NCI-H526 treated with DMSO at 0.1 percent for 48 hours (cell line): ENCODE measurements at places on chromosomes 12 and 14.
A peak's percentile ranks its signal among the peaks of the same experiment; 100 is the strongest.

DNA sequence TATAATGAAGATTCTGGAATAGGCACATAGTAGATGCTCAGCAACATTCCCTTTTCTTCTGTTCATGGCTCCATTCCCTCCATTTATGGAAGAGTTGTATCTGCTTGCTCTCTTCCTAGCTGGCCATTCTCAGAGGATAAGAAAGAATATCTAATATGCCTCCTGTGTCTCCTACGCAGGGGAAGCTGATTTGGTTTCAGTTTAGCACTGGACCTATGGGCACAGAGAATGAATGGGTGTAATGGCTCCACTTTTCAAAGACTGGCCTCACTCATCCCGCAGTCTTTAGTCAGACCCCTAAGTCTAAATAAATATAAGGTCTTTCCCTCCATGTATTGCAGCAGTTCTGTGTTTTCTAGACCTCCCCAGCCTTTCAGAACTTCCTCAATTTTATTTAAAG lies 2.0 kb downstream of the PKP2 start:
- DNase-seq = no peak

- peak; percentile 1 for DNase-seq
Observed at GRCh38 chr14:99687284-99688209, 3.4 kb downstream of the CYP46A1 start.

DNA sequence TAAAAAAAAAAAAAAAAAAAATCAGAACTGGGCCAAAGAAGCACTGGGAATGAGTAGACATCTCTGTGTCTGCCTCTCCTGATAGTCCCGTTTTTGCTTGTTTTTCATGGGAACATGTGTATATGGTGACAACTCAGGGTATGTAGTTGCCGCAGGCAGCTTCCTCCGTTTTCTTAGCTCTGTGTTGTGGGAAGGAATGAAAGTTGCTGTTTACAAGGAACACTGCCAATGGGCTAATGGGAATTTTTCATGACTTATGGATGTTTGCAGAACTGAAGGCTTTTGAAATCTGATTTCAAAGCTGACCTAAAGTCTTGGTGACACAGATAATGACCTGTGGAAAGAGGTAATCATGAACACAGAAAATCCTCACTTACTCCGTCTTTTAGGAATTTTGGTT lies 146.4 kb upstream of the BTG1 start:
- no peak for DNase-seq

DNA sequence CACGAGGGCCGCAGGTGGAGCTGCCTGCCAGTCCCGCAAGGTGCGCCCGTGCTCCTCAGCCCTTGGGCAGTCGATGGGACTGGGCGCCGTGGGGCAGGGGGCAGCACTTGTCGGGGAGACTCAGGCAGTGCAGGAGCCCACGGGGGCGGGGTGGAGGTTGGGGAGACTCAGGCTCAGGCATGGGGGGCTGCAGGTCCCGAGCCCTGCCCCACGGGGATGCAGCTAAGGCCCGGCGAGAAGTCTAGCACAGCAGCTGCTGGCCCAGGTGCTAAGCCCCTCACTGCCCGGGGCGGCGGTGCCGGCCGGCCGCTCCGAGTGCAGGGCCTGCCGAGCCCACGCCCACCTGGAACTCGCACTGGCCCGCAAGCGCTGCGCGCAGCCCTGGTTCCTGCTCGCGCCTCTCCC lies 39.2 kb upstream of the P2RX7 start:
- DNase-seq = no peak

GRCh38 chr12:72677846-72678245 lies 405.7 kb downstream of the TRHDE start:
- no peak for DNase-seq

DNA sequence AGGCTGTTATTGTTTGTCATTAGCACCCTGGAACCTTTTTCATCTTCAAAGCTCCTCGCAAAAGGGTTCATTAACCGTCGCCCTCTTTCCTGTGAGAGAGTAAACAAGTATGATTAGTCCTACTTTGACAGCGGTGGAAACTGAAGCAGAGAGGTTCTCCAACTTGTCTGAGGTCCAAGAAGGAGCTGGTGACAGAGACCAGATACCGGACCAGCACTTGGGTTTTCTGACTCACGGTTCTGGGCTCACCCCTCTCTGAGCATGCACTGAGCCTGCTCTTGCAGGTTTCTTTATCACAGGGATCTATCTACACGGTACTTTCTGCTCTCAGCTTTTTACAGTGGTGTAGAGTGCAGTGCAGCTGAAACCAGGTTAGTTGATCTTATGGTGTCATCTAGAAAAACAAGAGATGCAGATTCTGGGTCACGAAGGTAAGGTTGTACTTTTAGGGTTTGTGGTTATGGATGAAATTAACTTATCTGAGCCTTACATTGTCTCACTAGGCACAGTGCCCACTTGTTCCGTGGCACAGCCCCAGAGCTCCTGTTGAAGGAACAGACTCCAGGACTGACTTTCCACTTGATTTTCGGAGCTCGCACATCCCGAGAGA lies 62.1 kb downstream of the PPP2R5C start:
- DNase-seq = no peak

DNA sequence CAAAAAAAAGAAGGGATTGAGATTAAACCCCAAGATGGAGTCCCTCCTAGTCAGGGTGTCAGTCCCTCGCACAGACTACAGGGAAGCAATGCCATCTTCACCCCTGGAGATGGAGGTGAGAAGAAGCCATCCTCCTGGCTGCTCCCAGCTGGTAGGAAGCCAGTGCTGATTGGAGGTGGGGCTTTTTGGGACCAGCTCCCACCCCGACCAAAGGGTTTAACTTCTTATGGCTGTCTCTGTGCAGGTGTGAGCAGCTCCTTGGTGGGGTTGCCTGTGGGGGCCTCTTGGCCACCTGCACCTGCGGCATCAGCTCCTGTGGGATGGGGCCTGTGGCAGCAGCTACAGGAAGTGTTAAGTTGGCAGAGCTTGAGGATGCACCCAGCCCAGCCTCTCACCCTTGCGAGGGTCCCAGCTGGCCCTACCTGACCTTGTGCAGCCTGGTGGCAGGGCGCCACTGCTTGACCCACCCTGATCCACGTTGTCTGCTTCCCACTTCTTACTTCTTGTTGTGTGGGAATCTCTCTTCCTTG lies 3.8 kb upstream of the KRT86 start:
- DNase-seq = no peak

GRCh38 chr14:24069411-24069735 lies 2.0 kb upstream of the CPNE6 start:
- no peak for DNase-seq

GRCh38 chr12:5511256-5511643 lies 79.3 kb downstream of the NTF3 start:
- no peak for DNase-seq

DNA sequence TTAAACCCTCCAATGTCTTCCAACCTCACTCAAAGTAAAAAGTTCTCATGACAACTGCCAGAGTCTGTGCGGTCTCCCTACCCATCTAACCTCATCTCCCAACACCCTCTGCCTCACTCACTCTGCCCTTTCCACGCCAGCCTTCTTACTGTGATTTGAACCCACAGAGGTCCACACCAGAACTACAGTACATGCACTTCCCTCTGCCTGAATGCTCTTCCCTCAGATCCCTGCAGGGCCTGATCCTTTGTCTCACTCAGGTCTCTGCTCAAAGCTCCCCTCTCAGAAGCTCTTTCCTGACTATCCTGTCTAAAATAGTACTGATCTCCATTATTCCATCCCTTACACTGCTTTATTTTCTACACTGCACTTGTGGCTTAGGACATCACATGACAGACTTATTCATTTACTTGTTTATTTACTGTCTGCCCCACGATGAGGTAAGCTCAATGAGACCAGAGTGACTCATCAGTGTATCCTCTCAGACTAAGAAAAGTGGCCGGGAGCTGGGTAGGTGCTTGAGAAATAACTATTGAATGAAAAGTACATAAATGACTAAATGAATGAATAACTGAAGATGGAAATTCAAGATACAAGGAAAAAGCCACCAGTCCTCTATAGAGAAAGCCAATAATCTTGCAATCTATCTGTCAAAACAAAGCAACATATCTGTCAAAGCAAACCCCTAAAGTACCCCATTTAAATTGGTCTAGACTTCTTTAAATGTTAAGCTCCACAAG lies 17.1 kb downstream of the POMT2 start:
- DNase-seq = no peak

DNA sequence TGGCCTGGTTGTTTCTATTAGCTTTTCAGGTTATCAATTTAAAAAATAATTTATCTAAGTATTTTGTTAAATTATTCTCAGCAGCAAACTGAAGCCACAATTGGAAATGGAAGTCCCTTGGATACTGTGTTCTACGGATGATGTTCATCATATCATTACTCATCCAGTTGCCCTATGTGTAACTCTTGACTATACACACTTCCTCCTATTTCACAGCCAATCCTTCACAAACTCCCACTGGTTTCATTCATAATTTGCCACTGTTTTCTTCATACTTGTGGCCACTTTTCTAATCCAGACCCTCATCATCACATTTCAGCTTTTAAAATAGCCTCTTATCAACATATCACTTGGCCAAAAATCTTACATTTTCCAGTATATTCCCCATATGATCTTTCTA lies 84.0 kb downstream of the CATSPERB start:
- DNase-seq = no peak

- no peak for DNase-seq
Observed at GRCh38 chr12:31408763-31409162, 82.8 kb upstream of the SINHCAF start.

DNA sequence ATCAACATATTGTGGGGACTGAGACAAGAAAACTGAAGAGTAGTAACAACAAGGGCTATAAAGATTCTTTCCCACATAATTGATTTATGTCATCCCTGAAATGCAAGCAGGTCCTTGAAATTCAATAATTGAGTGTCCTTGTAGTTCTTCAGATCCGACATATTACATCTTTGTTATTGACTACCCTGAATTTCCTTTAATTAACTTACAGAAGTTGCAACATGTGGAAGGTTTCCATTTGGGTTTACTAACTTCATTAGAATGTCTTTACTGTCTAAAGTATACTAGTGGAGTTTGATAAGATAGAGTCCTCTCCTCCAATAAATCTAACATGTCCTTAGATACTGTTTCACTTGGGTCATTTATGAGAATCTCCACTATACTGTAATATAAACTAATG lies 951.8 kb downstream of the SLC6A15 start:
- no peak for DNase-seq

DNA sequence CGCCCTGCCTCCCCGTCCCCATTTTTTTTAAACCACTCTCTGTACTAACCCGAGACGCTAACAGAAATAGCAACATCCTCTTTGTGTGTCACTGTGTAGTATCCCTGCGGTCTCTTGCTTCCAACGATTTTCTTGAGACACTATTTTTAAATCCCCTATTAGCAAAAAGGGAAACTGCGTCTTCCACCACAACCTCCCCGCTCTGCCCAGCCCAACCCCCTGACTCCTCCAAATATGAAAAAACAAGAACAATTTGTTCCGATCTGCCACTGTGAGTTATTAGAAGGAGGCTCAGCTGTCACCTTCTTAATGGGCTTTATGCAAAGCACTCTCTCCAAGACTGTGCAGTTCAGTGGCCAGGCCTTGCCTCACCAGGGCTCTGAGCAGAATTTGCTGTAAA lies 76.3 kb downstream of the MAP1LC3B2 start:
- DNase-seq = no peak

GRCh38 chr14:50303744-50304471 lies 8.1 kb downstream of the L2HGDH start:
- DNase-seq = no peak

GRCh38 chr12:63928305-63928704 lies 83.8 kb downstream of the SRGAP1 start:
- no peak for DNase-seq

- DNase-seq = no peak
Observed at GRCh38 chr14:21109377-21110138, 8.7 kb downstream of the TMEM253 start.

- no peak for DNase-seq
Observed at GRCh38 chr12:125634813-125635212, 569.6 kb downstream of the AACS start.

GRCh38 chr12:54259194-54260011 lies 20.5 kb downstream of the CBX5 start:
- peak; percentile 83 for DNase-seq

DNA sequence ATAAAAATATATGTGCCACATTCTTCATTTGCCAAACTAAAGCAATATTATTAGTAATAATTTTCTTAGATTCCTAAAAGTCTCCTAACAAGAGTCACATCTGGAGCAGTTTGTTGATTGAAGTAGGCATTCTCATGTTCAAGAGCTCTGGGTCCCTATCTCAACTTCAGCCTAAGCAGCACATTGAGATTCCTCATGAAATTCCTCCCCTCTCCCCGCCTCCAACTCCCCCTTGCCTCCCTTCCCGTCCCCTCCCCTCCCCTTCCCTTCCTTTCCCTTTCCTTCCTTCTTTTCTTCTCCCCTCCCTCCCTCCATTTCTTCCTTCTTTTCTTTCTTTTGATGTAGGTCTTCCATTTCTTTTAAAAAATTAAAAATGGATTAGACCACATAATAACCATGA lies 48.7 kb upstream of the NAV3 start:
- DNase-seq = no peak
